HS-27A (cell line): ENCODE measurements at places on chromosomes 6 and 20.
A peak's percentile ranks its signal among the peaks of the same experiment; 100 is the strongest.

- no peak for DNase-seq
Measured at GRCh38 chr6:45094831-45095230, 233.3 kb upstream of the RUNX2 start.

DNA sequence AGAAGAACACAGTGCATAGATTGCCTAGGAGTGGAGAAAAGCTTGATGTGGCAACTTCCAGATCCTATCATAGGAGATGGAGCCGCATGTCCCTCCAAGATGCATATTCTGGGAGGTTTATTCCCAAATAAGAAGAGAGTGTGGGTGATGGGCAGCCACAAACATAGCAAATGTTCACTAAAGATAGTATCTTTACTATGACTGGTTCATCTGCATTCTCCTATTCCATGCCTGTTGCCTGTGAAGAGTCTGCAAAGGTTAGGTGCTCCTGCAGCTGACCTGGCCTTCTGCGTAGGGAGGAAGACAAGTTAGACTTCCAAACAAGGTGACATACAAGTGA, 14.5 kb upstream of the CCN6 start:
- no peak for DNase-seq

DNA sequence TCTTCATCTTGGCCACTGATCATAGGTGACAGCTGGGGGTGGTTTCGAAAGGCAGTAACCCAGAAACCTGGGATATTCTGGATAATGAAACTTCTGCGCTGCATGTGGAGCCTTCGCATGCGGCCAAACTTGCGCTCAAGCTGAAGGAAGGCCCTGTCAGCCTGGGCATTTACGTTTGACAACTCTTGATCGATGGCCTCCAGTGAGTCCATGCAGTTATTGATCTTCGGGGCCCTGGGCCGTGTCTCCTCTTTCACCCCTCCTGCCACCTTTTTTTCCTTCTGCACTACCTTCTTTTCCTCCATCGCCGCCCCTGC, 729 bp downstream of the TSPYL4 start:
- no peak for DNase-seq

DNA sequence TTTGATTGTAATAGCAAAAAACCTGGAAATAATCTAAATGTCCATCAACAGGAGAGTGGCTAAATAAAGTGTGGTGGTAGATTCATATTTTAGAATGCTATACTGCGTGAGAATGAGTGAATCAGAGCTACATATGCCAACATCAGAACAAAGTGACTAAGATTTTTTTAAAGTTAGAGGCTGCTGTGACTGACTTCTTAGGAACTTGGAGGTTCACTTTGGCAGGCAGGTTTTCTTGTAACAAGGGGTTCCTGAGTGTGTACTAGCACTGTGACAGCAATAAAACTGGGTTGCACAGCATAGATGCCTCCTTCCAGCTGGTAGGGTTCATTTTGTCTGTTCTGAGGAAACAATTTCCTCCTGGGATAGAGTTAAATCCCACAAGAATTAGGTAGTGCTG, 75.3 kb upstream of the ENPP5 start:
- DNase-seq = no peak

DNA sequence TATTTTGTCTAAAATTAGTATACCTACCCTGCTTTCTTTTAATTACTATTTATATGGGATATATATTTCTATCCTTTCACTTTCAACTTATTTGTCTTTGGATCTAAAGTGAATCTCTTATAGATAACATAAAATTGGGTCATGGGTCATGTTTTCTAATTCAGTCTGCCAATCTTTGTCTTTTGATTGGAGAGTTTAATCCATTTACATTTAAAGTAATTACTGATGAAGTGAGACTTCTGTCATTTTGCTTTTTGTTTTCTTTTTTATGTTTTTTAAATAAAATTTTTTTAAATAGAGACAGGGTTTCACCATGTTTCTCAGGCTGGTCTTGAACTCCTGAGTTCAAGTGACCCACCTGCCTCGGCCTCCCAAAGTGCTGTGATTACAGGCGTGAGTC, 50.5 kb upstream of the PRDM1 start:
- DNase-seq = no peak

- no peak for DNase-seq
Measured at GRCh38 chr20:38147751-38148150, 17.3 kb downstream of the TGM2 start.

- DNase-seq = peak; percentile 51
Measured at GRCh38 chr20:62740286-62741141, 31.9 kb downstream of the NTSR1 start.

- DNase-seq = no peak
Measured at GRCh38 chr6:81996414-81996813, 243.9 kb upstream of the TENT5A start.

DNA sequence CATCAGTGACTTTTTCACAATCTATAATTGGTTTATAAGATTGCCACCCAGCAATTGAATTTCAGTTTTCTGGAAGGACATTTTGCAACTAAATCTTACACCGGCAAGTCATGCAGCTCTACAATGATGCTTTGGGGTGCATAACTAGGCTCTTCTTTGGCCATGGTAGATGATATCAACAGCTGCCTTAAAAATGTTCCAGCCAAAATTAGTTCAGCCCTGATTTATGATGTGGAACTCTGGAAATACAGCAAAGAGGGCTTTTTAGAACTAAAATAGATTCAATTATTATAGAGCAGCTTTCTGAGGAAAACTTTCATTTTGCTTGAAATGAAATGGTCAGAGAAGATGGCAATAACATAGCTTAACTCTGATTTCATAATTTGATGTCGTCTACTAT, 18.4 kb upstream of the MCM9 start:
- DNase-seq = no peak

DNA sequence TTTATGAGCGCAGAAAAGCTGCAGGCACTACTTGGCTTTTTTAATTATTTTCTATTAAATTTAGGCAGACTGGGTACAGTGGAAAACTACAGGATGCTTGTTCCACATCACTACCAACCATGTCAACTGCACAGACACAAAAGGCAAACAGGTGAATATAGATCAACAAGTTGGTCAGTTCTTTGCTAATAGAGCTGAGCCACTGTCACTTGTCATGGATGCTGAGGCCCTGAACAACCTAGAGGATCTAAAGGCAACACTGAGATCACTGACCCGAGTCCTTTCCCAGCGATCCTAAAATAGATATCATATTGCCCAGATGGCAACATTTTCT, 34.5 kb upstream of the FAM83C start:
- DNase-seq = no peak

DNA sequence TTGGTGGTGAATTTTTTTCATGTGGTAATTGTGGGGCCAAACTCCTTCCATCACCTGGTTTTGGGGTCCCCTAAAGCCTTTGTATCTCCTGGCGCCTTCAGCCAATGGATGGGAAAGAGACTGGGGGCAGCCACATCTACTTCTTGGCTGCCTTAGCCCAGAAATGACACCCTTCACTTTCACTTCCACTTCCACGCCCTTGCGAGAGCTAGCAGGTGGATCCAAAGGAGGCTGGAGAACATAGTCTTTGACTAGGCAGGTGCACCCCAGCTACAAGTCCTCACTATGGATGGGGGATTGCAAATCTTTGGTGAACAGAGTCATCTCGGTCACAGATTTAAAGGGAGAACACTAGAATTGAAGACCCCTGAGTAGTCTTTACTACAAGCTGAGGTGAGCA, 70.8 kb downstream of the NDUFAF5 start:
- no peak for DNase-seq

- no peak for DNase-seq
Measured at GRCh38 chr6:149566410-149567193, 427 bp downstream of the GINM1 start.

- DNase-seq = no peak
Measured at GRCh38 chr6:138287144-138287955, 69.1 kb upstream of the PBOV1 start.

DNA sequence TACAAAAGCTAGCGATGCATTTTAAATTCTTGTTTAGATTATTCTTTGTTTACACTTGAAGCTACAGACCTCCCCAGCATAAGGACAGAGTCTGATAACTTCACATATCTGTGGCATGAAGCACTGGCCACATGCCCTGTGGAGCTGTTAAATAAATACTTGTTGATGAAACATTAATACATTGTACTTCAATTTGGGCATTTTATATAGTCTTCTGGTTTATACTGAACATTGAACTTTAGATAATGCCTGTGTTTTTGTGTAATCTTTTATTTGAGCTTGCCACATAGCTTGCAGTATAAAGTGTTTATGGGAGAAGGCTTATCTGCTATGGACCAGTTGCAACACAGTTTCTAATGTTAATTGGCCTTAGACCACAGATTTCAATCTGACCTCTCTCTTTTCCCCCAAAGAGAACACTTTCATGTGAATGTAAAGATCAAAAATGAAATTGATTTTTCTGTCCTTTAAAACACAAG, 48.2 kb downstream of the FRK start:
- no peak for DNase-seq
